ENCODE measurements at places on chromosomes 3 and 15. TPM values are rescaled to one million over a fixed set of nuclear protein-coding genes. Genes with fewer than 3 reads are reported as not detected.

ACKR4 gene
- total RNA-seq = 7.6 TPM

BOC gene
- 86.8 TPM for total RNA-seq

AEN gene
- 12.2 TPM for total RNA-seq

- DNase-seq = no peak
Observed at GRCh38 chr3:122609798-122610559, 32.5 kb downstream of the PARP15 start.

DNA sequence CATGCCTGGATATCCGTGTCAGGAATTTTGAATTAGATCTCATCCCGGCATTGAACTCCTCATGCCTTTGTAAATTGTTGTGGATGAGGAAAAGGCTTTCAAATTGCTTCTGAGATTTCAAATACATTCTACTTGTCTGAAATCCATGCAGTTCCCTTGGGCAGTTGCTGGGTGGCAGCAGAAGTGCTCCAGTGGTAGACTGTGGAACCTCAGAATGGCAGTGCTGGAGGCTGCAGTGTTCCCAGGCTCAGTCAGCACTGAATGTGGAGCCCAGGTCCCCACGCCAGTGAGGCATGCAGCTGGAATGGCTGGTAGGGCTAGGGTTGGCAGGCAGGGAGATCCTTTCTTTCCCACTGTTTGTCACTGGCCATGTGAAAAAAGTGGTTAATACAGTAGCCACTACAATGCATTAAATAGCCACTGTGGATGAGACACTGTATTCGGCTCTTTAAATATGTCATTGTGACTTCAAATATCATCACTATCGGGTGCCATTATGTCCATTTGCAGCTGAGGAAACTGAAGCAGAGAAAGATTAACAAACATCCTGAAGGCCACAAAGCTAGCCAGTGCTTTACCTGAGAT is 98.6 kb downstream of the TPRG1 start:
- DNase-seq = no peak

- no peak for DNase-seq
Observed at GRCh38 chr15:40832903-40833302, 4.4 kb upstream of the PPP1R14D start.

Measured in posterior vena cava (tissue), 2 donors.